GM04503 (cell line): ENCODE measurements at places on chromosomes 1 and 21.

DNA sequence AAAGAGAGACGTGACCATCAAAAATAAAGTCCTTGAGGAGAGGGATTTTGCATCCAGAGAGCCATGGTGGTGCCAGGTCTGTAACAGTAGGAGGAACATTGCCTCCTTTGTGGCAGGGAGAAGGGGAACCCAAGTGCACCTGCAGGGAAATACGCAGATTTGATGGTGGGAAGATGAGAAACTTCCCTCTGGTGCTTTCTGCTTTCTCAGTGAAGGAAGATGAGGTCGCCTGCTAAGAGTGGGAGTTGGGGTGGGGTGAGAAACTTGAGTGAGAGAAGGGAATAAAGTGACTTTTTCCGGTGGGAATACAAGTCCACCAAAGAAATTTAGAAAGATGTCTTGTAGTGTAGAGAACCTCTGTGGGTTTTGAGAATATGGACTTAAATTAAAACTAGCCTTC is 9.1 kb downstream of the PLA2G4A start:
- DNase-seq, result no peak

DNA sequence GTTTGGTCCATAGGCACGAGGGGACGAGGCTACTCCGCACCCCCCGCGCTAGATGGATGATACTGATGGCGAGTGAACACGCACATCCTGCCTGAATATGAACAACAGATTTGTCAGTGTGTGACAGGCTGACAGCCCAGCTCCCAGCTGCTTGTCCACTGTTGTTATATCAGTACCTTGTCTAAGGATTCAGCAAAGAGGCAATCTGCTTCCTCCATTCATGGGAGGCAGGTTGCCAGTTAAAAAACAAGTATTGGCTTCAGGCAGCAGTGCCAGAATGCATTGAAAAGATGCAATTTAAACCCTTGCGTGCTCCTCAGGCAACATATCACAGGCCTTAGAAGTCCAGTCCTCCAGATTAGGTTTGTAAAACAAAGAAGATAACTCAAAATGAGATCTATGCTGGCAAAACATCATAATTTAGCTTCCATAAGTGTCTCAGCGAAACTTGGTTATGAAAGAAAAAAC is 223.3 kb downstream of the GPATCH2 start:
- no peak for DNase-seq

- DNase-seq, result no peak
Observed at GRCh38 chr1:53390736-53391135, 62.9 kb upstream of the LRP8 start.

DNA sequence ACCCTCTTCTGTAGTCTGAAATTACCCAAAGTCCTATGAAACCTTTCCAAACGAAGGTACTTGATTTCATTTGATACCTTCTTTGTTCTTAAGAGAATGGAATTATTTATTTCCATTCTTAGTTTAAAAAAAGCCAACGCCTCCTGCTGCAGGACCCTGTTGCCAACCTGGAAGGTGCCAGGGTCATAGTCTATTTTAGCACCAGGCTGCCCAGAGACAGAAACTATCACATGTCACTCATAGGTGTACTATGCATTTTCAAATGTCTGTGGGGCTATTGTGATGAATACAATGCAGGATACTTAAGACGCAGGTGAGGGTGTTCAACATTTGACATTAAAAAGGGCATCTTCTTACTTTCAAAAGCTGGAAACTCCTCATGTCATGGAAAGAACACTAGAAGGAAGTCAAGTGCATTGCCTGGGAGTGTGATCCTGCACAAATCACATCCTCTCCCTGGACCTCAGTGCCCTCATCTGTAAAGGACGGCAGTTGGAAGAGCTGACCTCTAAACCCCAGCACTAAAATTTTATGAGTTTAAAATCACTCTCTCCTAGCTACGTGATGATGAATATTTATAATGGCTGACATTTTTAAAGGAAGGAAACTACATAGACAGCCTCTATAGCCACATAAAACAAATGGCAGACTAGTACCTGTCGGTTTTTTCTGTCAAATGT is 107.3 kb upstream of the SYT6 start:
- no peak for DNase-seq

DNA sequence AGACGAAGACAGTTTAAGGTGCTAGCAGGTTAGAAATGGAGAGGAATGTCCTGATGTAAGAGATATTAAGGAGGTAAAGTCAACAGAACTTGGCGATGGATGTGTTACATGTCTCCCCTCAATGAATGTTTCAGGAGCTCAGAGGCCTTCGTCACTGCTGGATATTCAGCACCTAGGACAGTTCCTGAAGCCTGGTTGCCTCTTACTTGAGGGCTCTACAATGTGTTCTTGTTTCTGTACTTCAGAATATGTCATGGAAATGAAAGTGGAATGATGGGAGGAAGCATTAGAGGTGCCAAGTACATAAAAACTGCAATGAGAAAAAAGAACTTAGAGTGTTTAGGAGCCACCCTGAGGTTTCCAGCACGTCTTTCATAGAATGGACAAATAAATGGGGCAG is 17.7 kb downstream of the TNR start:
- no peak for DNase-seq

DNA sequence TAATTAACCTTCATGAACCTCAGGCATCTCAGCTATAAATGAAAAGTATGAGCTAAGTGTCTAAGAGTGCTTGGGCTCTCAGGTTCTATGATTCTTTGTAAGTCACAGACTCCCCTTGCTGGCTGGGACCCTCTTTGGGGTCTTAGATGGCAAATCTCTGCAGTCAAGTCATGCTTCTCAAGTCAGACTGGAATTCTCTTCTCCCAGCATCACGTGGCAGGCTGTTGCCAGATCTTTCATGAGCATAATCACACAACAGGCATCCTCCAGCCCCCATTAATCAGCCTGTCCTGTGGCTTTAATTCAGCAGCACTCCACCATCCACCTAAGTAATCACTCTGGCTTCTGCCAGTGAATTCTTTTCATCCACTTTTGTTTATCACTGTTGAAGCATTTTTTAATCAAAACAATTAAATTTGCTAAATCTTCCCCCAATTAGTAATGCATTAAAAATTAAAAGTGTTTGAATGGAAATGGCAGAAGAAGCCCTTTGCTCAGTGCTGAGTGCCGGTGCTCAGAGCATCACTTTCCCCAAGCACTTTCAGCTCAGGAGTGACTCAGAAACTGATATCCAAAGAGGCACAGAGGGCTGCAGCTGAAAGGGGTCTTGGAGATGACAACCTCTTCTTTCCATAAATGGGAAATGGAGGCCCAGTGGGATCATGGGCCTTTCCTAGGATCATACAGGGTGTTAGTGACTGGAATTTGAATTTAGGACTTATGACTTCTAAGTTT is 50.2 kb downstream of the C8A start:
- peak; percentile 27 for DNase-seq

- peak; percentile 30 for DNase-seq
Observed at GRCh38 chr1:34406833-34407539, 230.3 kb downstream of the C1orf94 start.

- DNase-seq, result no peak
Observed at GRCh38 chr1:5617546-5617945, 374.7 kb downstream of the NPHP4 start.

DNA sequence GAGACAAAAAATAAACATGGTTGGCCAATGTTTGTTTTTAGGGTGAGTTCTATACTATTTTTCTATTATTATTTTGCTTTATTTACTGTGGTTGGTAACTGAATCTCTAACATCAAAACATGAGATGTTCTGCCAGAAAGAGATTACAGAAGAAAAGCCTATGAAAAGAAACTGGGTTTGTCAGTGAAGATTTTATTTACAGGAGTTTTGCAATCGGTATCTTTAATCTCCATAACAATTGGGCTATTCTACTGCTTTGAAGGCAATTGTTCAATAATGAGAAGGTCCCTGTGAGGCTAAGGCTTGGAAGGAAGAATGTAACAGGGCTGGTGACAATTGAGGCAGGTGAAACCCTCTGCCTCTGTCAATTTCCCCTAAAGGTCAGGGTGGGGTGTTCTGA is 155.5 kb downstream of the CLIC6 start:
- no peak for DNase-seq

DNA sequence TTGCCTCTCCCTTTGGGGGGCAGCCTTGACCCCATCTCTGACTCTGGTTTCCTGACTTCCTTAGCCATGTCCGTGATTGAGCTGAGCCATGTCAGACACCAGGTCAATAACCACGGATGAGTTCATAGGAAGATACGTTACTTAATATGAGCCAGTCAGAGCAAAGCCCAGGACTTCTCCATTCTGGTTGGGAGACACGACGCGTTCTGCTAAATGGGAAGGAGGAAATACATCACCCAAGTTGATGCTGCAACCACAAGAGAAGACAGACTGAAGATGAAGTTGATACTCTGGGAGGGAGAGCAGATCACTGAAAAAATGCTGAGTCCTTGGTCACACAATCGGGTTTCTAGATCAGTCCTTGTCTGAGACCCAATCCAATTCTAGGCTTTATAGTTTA is 90.9 kb downstream of the MATN1 start:
- no peak for DNase-seq

- DNase-seq, result no peak
Observed at GRCh38 chr1:26696654-26697430, 1.0 kb downstream of the ARID1A start.

- no peak for DNase-seq
Observed at GRCh38 chr1:88210103-88210787, 473.8 kb upstream of the PKN2 start.

DNA sequence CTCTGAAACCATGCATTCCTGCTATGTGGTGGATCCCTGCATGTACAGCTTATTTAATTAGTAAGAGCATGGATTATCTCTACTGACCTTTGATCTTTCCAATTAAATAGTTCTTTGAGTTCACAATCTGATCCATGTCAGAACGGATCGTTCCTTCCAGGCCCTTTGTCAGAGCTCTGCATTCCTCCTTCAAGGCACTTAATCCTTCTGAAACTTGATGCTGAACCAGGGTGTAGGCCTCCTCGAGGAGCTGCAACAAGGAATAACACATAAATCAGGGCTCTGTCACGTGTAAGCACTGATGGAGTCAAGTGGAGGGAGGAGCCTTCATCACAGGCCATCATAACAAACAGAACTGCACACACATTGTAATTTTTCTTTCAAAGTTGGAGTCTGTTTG is 68.4 kb upstream of the EDEM3 start:
- no peak for DNase-seq

GRCh38 chr1:177561436-177561835 is 390.7 kb downstream of the BRINP2 start:
- DNase-seq, result no peak

- DNase-seq, result no peak
Observed at GRCh38 chr21:31310750-31311149, 33.3 kb downstream of the TIAM1 start.

GRCh38 chr1:185790194-185790735 is 56.1 kb downstream of the HMCN1 start:
- peak; percentile 61 for DNase-seq

GRCh38 chr1:228180959-228181644 is 15.5 kb downstream of the IBA57 start:
- no peak for DNase-seq

DNA sequence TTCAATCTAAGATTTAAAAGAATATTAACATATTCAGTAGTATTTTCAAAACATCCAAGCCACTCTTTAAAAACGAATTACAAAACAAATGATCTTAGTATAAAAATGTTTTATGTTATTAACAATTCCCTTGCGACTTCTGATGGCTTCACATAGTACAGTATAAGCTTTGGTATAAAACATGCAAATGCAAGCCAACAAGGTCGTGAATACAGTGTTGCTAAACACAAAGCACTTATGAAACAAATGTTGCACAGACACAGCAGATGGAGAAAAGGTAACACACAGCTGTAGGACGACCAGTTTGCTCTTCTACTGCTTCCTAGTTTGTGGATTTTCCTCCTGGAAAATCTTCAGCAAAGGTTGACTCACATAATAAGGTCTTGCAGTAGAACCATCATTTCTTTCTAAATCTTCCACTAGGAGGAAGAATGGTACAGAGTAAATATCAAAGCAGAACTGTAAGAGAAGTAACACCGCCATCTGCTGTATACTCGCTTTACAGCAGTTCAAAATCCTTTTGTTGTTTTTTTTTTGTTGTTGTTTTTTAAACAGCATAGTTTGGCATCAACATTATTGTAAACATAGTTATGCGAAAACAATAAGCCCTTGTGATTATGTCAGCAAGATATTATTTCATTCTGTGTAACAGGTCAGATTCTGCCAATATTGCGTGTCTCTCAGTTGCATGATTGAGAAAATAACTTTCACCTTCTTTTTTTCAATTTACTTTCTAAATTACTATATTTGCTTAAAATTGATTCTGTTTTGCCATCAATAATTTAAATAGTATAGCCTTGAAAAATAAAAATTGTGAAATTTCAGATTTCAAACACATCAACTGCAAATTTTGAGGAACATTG is 69.5 kb downstream of the LHX8 start:
- DNase-seq, result peak; percentile 6

DNA sequence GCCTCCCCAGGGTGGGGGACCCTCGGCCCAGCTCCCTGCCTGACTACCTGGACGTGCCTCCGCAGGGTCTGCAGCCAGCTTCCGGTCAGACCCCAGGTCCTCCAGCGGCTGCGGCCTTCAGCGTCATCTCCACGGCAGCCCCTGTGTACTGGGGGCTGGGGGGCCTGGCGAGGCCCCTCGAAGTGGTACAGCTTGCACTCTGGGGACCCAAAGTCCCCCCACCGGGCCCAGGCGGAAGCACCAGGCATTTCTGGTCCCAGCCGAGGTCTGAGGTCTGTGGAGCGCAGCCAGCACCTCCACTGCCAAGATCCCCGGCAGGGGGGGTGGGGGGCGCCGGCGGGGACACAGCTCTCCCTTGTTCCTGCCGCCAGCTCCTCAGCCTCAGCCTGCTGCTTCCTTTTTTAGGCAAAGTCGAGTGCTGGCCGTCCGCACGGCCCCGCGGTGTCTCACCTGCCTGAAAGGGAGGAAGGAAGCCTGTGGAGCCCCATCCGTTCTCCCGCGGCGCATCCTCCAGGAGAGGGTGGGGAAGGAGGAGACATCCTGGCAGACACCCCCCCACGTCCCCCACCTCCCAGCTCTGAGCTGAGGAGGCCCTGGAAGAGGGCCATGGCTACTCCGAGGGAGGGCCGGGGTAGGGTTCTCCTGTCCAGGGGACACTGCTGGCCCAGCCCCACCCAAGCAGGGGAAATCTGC is 1.2 kb upstream of the VWA1 start:
- DNase-seq, result no peak

DNA sequence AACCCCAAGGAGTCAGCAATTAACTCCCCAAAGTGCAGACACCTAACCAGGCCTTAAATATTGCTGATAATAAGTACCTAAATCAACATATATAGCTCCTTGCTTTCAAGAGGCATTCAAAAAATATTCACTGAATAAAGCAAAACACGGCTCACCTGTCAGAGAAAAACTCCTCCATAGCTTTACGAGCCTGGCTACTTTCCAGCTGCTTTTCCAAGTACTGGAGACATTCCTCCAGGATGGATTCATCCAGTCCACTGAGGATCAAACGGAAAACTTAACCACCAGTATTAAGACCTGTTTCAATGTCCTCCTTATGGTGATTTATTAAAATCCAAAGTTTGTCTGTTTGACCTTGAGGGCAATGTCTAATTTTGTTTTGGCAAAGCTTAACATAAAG is 44.6 kb downstream of the UBR4 start:
- no peak for DNase-seq

GRCh38 chr1:53442299-53442698 is 16.9 kb upstream of the DMRTB1 start:
- no peak for DNase-seq
